HFFc6 (cell line): ENCODE measurements at places on chromosomes 5 and 9.

GRCh38 chr5:111280282-111280951 is 56.2 kb downstream of the CAMK4 start:
- no peaks in the 10 kb centered on the region for H3K36me3 ChIP-seq
- no peak overlapping the region for H3K27ac ChIP-seq
- DNase-seq: no peak

- peaks cover 2% of the 10 kb centered on the region; the same call in 1 of the 2 replicates for H3K27me3 ChIP-seq
- H3K4me3 ChIP-seq: no peak overlapping the region
- no peak overlapping the region for H3K27ac ChIP-seq
- no peak for DNase-seq
Observed at GRCh38 chr5:134133188-134133994, 18.9 kb downstream of the TCF7 start.

GRCh38 chr5:94218374-94218773 is 400.0 kb downstream of the KIAA0825 start:
- peak; percentile 91 for DNase-seq
- H3K27ac ChIP-seq: peak overlapping the region; percentile 66
- no peaks in the 10 kb centered on the region; the same call in none of the 2 replicates for H3K27me3 ChIP-seq

DNA sequence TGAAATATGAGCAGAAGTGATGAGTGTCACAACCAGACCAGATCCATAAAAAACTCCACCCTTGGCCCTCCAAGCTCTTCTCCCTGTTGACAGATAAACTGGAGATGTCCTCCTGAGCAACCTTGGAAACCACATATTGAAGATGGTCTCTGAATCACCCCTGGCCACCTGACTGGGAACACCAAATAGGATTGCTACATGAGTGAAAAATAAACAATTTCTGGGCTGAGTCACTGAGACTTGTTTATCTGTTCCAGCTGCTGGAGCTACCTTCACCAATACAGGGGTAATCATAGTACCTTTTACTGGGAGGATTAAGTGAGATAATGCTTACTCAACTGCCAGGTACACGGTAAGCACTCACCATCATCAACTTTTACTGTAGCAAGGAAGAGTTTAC is 53.3 kb downstream of the PCA3 start:
- DNase-seq: peak; percentile 82
- peak overlapping the region; percentile 20; the same call in 1 of the 2 replicates for H3K4me3 ChIP-seq
- 0 out of 2 replicates have a peak, but pooled peaks cover 7% of the 10 kb centered on the region for H3K27me3 ChIP-seq
- H3K27ac ChIP-seq: peak overlapping the region; percentile 87
- peaks cover 30% of the 10 kb centered on the region for H3K4me1 ChIP-seq

- H3K27me3 ChIP-seq: peaks cover 4% of the 10 kb centered on the region
- DNase-seq: peak; percentile 93
- peak overlapping the region; percentile 98 for H3K27ac ChIP-seq
- H3K4me3 ChIP-seq: peak overlapping the region; percentile 93
- H3K4me1 ChIP-seq: peaks cover 41% of the 10 kb centered on the region
Observed at GRCh38 chr9:96654450-96655197, 493 bp downstream of the PRXL2C start.

GRCh38 chr5:9194509-9194908 is 351.4 kb downstream of the SEMA5A start:
- H3K27ac ChIP-seq: peak overlapping the region; percentile 60
- H3K27me3 ChIP-seq: no peaks in the 10 kb centered on the region; the same call in 1 of the 2 replicates

GRCh38 chr9:92378865-92379560 is 25.4 kb downstream of the OGN start:
- H3K4me3 ChIP-seq: no peak overlapping the region
- H3K27ac ChIP-seq: no peak overlapping the region
- peaks cover 21% of the 10 kb centered on the region for H3K36me3 ChIP-seq

DNA sequence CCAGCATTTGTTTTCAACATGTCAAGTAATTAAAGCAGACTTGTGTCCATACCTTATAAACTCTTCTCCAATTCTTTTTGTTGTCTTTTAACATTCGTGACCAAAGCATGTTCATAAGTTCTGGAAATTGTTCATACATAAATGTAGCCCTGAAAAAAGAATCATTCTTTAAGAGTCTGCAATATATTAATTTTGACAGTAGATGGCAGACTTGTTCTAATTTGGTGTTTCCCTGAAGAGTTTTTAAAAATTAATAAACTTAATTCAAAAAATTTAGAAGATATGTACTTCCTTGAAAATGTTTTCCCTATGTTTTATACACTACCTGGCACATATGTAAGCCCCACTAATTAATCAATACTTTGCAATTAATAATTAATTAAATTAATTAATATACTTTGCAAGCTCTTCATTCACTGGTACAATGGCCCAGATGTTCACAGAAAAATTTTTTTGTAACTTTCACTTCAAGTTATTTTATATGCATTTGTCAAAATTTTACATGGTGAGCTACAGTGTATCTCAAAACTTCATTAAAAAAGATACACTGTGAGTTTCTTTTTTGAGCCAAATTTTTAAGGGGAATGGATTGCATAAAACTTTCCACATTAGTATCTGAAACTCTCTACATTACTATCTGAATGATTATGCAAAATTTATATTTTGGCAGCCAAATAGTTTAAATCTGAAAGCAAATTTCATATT is 42.1 kb downstream of the CLINT1 start:
- no peak overlapping the region for H3K27ac ChIP-seq
- peaks cover 9% of the 10 kb centered on the region for H3K36me3 ChIP-seq
- DNase-seq: no peak

- H3K27me3 ChIP-seq: no peaks in the 10 kb centered on the region
- H3K36me3 ChIP-seq: no peaks in the 10 kb centered on the region; the same call in 1 of the 2 replicates
- no peak overlapping the region for H3K4me3 ChIP-seq
- no peak for DNase-seq
Observed at GRCh38 chr9:24625097-24625496, 79.4 kb upstream of the IZUMO3 start.

GRCh38 chr5:59421986-59422941 is 471.3 kb downstream of the PDE4D start:
- no peaks in the 10 kb centered on the region for H3K27me3 ChIP-seq
- no peaks in the 10 kb centered on the region for H3K4me1 ChIP-seq
- H3K4me3 ChIP-seq: no peak overlapping the region
- H3K36me3 ChIP-seq: no peaks in the 10 kb centered on the region

DNA sequence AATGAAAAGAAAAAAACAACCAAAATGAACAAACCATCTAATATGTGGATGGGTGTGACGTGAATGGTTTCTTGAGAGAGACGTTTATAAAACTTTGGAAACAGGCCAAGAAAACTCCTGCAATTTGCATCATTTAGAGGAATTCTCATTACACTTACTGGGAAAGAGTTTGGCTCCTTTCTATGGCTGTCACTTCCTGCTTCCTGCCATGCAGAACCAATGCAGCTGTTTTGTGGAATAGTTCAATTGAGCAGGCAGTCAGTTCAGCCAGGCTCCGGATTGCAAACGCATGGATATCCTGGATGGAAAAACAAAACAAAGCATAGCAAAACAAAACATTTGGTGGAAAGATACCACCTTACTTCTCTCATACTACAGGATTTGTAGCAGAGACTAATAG is 36.6 kb downstream of the FAM114A2 start:
- H3K4me1 ChIP-seq: peaks cover 5% of the 10 kb centered on the region; the same call in 1 of the 2 replicates
- no peak overlapping the region for H3K4me3 ChIP-seq
- no peak overlapping the region for H3K27ac ChIP-seq
- H3K27me3 ChIP-seq: peaks cover 4% of the 10 kb centered on the region

DNA sequence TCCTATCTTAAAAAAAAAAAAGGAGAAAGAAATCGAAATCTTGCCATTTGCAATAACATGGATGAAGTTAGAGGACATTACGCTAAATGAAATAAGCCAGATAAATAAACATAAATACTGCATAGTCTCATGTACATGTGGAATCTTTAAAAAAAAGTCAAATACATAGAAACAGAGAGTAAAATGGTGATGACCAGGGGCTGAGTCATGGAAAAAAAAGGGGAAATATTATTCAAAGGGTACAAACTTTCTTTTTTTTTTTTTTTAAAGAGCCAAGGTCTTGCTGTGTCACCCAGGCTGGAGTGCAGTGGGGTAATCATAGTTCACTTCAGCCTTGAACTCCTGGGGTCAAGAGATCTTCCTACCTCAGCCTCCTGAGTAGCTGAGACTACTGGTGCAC is 310.1 kb downstream of the ZNF608 start:
- H3K27me3 ChIP-seq: peaks cover 1% of the 10 kb centered on the region; the same call in 1 of the 2 replicates
- H3K36me3 ChIP-seq: no peaks in the 10 kb centered on the region

GRCh38 chr5:6395102-6395445 is 16.7 kb upstream of the MED10 start:
- no peak for DNase-seq
- no peaks in the 10 kb centered on the region for H3K36me3 ChIP-seq
- no peak overlapping the region for H3K27ac ChIP-seq
- H3K4me1 ChIP-seq: peaks cover 5% of the 10 kb centered on the region
- H3K4me3 ChIP-seq: no peak overlapping the region

- H3K4me1 ChIP-seq: no peaks in the 10 kb centered on the region
- H3K36me3 ChIP-seq: peaks cover 2% of the 10 kb centered on the region; the same call in 1 of the 2 replicates
- H3K27me3 ChIP-seq: peaks cover 39% of the 10 kb centered on the region
- no peak for DNase-seq
- H3K27ac ChIP-seq: no peak overlapping the region
Observed at GRCh38 chr9:97970165-97970564, 13.0 kb upstream of the ANP32B start.

GRCh38 chr9:35756275-35757225 is 2.5 kb upstream of the MSMP start:
- peaks cover 25% of the 10 kb centered on the region for H3K4me1 ChIP-seq
- H3K27ac ChIP-seq: peak overlapping the region; percentile 36; the same call in 1 of the 2 replicates
- peak overlapping the region; percentile 87 for H3K4me3 ChIP-seq
- peak; percentile 27 for DNase-seq

GRCh38 chr5:50749873-50750272 is 83.4 kb downstream of the PARP8 start:
- H3K4me3 ChIP-seq: no peak overlapping the region
- H3K27me3 ChIP-seq: no peaks in the 10 kb centered on the region
- H3K4me1 ChIP-seq: no peaks in the 10 kb centered on the region; the same call in 1 of the 2 replicates
- no peaks in the 10 kb centered on the region for H3K36me3 ChIP-seq
- H3K27ac ChIP-seq: no peak overlapping the region
- DNase-seq: no peak

DNA sequence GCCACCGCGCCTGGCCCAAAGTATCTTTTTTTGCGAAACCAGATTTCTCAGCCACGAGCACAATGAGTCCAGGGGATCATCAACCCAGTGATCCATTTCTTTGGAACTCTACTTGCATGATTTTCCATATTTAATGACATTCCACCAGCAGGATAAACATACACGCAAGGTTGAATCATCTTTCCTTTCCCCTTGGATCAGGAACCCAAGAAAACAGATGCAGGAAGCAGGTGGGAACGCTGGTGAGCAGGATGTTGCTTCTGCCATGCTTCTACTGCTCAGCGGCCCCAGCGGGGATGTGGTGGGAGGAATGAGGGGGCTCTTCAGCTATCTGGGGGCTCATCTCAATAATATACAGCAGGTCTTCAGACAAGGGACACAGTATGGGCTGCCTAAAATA is 118.2 kb downstream of the SEC61B start:
- peaks cover 3% of the 10 kb centered on the region; the same call in 1 of the 2 replicates for H3K27me3 ChIP-seq
- peak overlapping the region; percentile 71 for H3K27ac ChIP-seq
- peak; percentile 35 for DNase-seq
- peaks cover 54% of the 10 kb centered on the region for H3K4me1 ChIP-seq
- peak overlapping the region; percentile 37 for H3K4me3 ChIP-seq

DNA sequence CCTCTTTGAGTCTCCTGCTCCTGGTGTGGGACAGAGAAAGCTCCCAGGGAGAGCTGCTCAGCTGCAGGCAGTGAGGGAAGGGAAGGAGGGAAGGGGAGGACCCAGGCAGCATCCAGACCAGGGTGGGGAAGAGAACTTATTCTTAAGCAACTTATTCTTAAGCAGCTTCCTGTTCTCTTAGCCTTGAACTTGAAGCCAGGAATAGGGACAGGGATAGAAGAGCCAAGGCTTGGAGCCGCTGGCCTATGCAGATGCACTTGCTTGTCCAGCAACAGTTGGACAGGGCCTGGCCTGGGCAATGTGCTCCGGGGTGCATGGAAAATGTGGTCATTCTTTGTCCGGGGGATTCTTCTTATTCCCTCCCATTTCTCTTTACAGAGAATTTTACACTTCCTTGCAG is 31.4 kb upstream of the SPTLC1 start:
- H3K27me3 ChIP-seq: peaks cover 2% of the 10 kb centered on the region
- no peak for DNase-seq
- peaks cover 59% of the 10 kb centered on the region for H3K4me1 ChIP-seq
- no peaks in the 10 kb centered on the region; the same call in 1 of the 2 replicates for H3K36me3 ChIP-seq

DNA sequence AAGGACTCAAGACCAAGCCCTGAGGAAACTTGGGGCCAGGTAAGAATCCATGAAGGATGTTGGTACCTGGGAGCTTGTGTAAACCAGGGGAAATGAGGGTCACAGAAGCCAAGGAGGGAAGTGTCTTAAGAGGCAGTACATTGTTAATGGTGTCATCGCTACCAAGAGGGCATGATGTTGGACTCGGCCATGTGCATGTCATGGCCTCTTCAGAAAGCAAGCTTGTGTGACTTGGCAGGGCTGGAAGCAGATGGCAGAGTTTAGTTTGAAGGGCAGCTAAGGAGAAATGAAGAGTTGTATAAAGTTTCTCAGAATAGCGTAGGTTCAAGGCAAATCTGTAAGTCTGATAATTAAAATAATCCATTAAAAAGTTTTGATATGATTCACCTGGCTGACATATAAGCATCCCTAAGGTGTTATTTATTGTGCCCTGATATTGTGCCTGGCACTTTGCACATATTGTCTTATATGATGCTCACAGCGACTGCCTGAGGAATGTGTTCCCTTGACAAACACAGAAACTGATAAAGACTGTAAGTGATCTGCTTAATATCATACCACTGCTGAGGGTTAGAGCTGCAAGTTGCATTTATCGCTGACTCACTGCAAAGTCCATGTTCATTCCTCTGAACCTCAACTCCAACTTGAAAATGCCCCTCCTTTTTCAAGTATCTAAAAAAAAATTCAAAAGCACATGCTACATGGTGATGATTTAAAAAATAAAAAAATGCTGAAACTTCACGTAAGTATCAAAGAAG is 81.3 kb upstream of the PTPN3 start:
- H3K4me3 ChIP-seq: no peak overlapping the region
- H3K36me3 ChIP-seq: no peaks in the 10 kb centered on the region
- no peak for DNase-seq
- H3K27ac ChIP-seq: no peak overlapping the region

DNA sequence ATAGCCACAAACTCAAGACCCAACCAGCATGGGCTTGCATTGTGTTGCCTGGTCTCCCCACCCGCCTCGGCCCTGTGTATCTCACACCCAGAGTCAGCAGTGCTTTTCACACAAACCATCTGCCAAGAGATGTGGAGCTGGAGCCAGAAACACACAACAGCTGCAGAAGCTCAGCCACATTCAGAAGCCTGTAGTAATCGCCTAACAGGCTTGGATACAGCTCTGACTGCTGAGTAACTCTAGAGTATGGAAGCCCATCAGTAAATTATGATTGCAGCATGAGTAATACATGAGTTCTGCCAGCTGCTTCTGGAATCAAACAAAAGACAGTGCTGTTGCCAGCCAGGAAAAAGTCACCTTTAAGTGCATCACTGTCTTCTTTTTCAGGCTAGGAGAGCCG is 16.0 kb downstream of the TEK start:
- peak; percentile 91 for DNase-seq
- H3K4me1 ChIP-seq: peaks cover 76% of the 10 kb centered on the region
- H3K27me3 ChIP-seq: no peaks in the 10 kb centered on the region
- H3K4me3 ChIP-seq: peak overlapping the region; percentile 58
- no peaks in the 10 kb centered on the region; the same call in 1 of the 2 replicates for H3K36me3 ChIP-seq
- peak overlapping the region; percentile 83 for H3K27ac ChIP-seq
